Kidney glomerular epithelial cell (primary cell): ENCODE measurements at places on chromosomes 1 and 21.

- no peak for DNase-seq
These were observed 5.3 kb downstream of the IGSF9 start for GRCh38 chr1:159940006-159940620.

DNA sequence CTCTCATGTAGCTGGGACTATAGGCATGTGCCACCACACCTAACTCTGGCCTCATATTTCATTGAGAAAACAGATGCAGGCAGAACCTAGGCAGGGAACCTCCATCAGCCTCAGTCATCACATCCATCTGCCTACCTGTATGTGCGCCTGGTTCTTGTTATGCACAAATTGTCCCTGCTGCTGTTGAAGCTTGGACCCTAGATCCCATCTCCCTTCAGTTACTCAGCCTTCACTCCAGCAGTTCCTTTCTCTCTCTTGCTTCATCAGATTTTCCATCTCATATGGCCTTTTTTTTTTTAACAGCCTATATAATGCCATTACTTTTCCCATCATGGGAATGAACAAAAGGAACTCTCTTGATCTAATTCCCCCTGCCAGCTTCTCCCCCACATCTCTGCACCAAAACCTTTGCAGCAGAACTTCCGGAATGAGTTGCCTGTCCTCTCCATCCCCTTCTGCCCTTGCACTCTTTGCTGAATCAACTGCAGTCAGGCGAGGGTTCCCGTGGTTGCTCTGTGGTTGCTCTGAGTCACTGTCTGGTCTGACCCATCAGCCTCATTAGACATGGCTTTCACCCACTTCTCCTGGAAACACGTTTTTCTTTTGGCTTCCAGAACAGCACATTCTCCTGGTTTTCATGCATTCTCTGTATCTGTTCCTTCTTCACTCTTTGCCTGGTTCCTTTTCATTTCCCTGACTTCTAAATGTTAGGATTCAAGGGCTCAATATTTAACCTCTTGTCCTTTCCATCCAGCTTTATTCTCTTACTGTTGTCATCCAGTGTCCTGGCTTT lies 41.5 kb downstream of the UBE4B start:
- DNase-seq: peak; percentile 98

- no peak for DNase-seq
These were observed 257.5 kb upstream of the SNX7 start for GRCh38 chr1:98403963-98404480.

DNA sequence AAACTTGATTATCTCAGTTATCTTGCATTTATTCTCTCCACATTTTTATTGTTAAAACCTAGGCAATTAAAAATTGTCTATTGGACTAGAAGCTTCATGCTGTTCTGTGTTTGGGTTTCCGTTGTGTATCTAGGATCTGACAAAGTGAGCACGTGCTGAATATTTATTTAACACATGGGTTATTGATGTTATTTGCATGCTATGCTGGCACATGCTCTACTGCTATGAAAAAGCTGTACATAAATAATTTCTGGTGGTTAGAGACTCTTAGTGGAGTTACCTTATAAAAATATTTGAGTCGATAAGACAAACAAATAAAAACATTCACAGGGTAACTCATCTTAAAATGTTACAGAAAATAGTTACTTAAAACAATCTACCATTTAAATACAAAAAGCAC lies 1769.7 kb downstream of the MRPL39 start:
- DNase-seq: no peak

- DNase-seq: no peak
These were observed 12.9 kb upstream of the FTCD start for GRCh38 chr21:46168238-46168637.

- no peak for DNase-seq
These were observed 39.0 kb upstream of the ATP1A1 start for GRCh38 chr1:116334015-116334547.

GRCh38 chr1:169698976-169699375 lies 12.4 kb downstream of the SELL start:
- DNase-seq: no peak
